Right hindlimb (tissue), 1 donor: ENCODE measurements at places on chromosomes 5 and 9.

DNA sequence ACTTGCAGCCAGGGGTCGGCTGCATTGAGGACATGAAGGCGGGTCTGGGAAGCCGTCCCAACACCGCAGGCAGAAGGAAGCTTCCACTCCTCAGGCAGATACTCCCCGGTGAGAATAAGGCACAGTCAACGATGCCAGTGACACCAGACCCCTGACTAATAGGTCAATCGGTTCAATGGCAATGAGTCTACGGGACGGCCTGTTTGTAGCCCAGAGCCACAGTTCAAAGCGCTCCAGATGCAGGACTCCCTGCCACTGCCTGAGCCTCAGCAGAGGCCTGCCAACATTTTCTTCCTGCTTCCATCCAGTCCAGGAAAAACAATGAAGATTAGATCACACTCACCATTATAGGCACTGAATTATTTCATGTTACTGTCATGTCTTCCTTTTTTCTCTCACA is 84.5 kb upstream of the SIMC1 start:
- no peak for DNase-seq

GRCh38 chr5:14036514-14036913 is 92.0 kb upstream of the DNAH5 start:
- DNase-seq: no peak

- peak; percentile 66 for DNase-seq
Measured at GRCh38 chr5:75616971-75617621, 5.8 kb downstream of the ANKDD1B start.

DNA sequence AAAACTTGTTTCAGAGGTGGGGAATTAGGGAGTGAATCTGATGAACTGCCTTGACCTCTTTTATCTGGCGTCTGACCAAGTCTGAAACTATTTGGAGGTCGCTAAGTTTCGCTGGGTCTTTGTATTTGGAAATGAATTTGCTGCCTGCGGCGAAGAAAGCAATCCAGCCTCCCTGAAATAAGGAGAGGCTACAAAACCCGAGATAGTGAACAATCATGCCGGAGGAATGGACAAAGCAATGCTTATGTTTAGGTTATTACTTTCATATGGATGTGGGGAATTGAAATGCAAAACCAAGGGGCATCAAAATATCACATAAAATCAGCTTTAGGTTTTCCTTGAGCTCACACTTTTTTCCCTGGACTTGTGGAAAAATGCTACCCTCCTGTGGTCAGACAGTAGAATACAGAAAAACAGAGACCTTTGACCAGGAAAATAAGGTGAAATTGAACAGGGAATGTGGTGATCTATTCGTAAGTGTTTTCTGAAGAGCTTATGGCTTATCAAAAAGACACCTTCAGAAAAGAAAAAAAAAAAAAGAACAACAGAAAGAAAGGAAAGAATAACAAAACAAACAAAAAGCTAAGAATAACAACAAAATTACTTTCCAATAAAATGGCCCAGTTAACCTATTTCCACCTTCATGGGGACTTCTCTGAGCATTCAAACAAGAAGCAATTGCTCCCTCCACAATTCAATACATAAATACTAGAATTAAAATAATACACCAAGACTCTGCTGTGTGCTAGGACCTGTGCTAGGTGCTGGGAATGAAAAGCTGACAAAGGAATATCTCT is 68.6 kb upstream of the DPYSL3 start:
- DNase-seq: peak; percentile 39
